Aorta (tissue), 5 donors: ENCODE measurements at places on chromosomes 11 and 22. TPM values are rescaled to one million over a fixed set of nuclear protein-coding genes. Genes with fewer than 3 reads are reported as not detected.

Gene C22orf15
- total RNA-seq: not detected

Gene TSGA10IP
- total RNA-seq: not detected

Gene KRTAP5-5
- not detected for total RNA-seq

Gene HIRA
- 24.3 TPM for total RNA-seq

Gene TOMM22
- total RNA-seq: 39.2 TPM

Gene OR52A1
- total RNA-seq: not detected

Gene APOL3
- 113 TPM for total RNA-seq

Gene C11orf86
- not detected for total RNA-seq

Gene OR8G5
- total RNA-seq: not detected

Gene ZNF214
- total RNA-seq: 1.5 TPM

Gene APOA1
- total RNA-seq: not detected

Gene ABCG4
- total RNA-seq: 0.75 TPM

Gene OVOL1
- total RNA-seq: not detected

Gene BAIAP2L2
- total RNA-seq: 0.26 TPM

Gene ESAM
- 182 TPM for total RNA-seq

Gene FAR1
- total RNA-seq: 67.1 TPM

Gene NAALAD2
- 0.42 TPM for total RNA-seq

Gene OR52N4
- 0.78 TPM for total RNA-seq

Gene TEX12
- total RNA-seq: 0.97 TPM

Gene SCUBE1
- 5.4 TPM for total RNA-seq

Gene DGCR6
- 1.7 TPM for total RNA-seq

Gene RBM4
- 98.1 TPM for total RNA-seq

Gene DKK3
- total RNA-seq: 250 TPM
